ENCODE measurements at places on chromosomes 7 and 10. TPM values are rescaled to one million over a fixed set of nuclear protein-coding genes. Genes with fewer than 3 reads are reported as not detected.

PPP1R9A gene
- total RNA-seq = not detected

GIMAP5 gene
- 242 TPM for total RNA-seq

COA1 gene
- 60.0 TPM for total RNA-seq

MAGI2 gene
- 0.07 TPM for total RNA-seq

RBP3 gene
- not detected for total RNA-seq

LOXL4 gene
- total RNA-seq = not detected

BMPER gene
- not detected for total RNA-seq

SCART1 gene
- 1.6 TPM for total RNA-seq

TUBB8 gene
- not detected for total RNA-seq

ECHDC3 gene
- total RNA-seq = 0.49 TPM

ZNF239 gene
- total RNA-seq = 1.4 TPM

PNLIPRP3 gene
- total RNA-seq = not detected

FAM25C gene
- total RNA-seq = not detected

SPDYE8 gene
- not detected for total RNA-seq

IKZF1 gene
- total RNA-seq = 537 TPM

CC2D2B gene
- total RNA-seq = 0.76 TPM

GNAI1 gene
- total RNA-seq = 0.66 TPM

BHLHA15 gene
- 0.64 TPM for total RNA-seq

COX19 gene
- total RNA-seq = 18.9 TPM

GIMAP2 gene
- total RNA-seq = 101 TPM

PSD gene
- total RNA-seq = 2.4 TPM

TAC1 gene
- not detected for total RNA-seq

PODXL gene
- 1.1 TPM for total RNA-seq

HOXA9 gene
- not detected for total RNA-seq

INHBA gene
- total RNA-seq = 0.54 TPM

TRPV5 gene
- 0.10 TPM for total RNA-seq

RADIL gene
- 0.15 TPM for total RNA-seq

LEP gene
- total RNA-seq = not detected

SDK1 gene
- 0.20 TPM for total RNA-seq

TMEM213 gene
- total RNA-seq = 4.6 TPM

CPN1 gene
- total RNA-seq = not detected

PRPS1L1 gene
- not detected for total RNA-seq

All from T-helper 1 cell treated with Interleukin-12 subunit alpha and Interleukin-12 subunit beta and Interleukin-4 antibody, amounts not matched to agents 30 ng/mL and 1 ng/mL, for 36 hours (primary cell).